ENCODE measurements at places on chromosomes 1 and 21.

DNA sequence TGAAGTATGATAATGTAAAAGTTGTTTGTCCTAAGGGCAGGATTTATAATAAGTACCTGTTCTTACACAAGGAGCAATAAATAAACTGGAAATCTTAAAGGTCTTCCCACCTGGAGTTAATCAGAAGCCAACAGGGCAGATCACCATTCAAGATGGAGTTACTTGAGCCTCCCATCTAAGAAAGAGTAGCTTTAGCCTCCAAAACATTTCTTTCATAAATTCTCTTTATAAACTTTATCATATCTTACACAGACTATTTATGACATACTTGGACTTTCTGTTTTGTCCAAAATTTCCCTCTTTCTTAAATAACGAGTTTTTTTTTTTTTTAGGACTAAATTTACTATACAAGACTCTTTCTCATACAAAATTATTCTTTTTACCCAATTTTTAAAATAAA lies 18.5 kb downstream of the OR2T1 start:
- no peak for DNase-seq

- DNase-seq: peak; percentile 18
Observed at GRCh38 chr1:106986603-106987002, 69.9 kb upstream of the PRMT6 start.

GRCh38 chr1:6127587-6128163 lies 52.4 kb downstream of the CHD5 start:
- DNase-seq: peak; percentile 72

DNA sequence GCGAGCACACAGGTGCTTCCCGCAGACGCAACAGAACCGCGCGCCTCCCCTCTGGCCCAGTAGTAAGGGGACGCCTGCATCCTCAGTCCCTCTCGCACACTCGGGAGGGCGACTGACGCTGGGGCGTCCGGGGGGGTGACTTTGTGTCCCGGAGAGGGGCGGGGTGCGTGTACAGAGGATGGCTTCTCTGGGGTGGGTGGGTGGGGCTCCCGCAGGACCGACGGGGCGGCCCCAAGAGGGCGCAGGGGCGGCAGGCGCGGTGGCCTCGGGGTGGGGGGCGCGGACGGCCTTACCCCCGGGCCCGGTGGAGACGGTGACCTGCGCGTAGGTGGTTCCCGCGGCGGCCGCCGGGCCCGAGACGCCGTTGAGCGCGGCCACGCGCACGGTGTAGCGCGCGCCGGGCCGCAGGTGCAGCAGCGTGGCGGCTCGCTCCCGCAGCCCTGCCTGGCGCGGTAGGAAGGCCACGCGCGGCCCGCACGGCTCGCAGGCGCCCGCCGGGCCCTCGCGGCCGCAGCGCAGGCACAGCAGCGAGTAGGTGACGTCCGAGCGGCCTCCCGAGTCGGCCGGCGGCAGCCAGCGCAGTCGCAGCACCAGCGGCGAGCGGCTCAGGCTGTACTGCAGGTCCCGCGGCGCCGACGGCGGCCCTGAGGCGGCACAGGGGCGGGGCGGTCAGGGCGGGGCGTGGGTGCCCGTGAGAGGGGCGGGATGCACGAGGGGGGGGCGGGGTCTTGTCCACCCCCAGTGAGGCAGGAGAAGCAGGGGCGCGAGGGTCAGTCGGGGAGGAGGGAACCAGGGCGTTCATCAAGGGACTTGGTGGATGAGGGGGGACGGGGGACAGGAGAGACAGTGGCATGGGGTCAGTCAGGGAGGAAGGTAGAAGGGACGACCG lies 12.1 kb downstream of the EPHA10 start:
- DNase-seq: no peak

- DNase-seq: no peak
Observed at GRCh38 chr1:200384818-200385390, 24.9 kb downstream of the ZNF281 start.

DNA sequence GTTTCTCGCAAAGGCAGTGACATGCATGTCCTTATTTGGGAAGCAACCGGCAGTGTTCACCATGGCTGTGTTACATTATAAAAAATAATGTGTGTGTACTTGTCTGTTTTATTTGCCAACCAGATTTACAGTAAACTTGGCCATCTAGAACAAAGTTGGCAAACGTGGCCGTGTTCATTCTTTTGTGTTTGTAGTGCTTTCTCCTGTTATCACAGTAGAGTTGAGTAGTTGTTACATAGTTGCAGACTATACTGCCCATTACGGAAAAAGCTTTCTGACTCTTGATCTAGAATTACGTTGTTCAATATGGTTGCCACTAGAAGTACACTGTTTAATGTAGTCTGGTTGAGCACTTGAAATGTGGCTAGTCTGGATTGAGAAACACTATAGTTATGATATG lies 19.4 kb downstream of the SOAT1 start:
- DNase-seq: no peak
